CD4-positive, alpha-beta T cell treated with Interleukin-1 beta for 1 hour (primary cell): ENCODE measurements at places on chromosomes 1 and 21.

- DNase-seq: no peak
These were observed 932 bp downstream of the RPF1 start for GRCh38 chr1:84479998-84480397.

- DNase-seq: no peak
These were observed 119.6 kb downstream of the IER5 start for GRCh38 chr1:181208083-181208482.

DNA sequence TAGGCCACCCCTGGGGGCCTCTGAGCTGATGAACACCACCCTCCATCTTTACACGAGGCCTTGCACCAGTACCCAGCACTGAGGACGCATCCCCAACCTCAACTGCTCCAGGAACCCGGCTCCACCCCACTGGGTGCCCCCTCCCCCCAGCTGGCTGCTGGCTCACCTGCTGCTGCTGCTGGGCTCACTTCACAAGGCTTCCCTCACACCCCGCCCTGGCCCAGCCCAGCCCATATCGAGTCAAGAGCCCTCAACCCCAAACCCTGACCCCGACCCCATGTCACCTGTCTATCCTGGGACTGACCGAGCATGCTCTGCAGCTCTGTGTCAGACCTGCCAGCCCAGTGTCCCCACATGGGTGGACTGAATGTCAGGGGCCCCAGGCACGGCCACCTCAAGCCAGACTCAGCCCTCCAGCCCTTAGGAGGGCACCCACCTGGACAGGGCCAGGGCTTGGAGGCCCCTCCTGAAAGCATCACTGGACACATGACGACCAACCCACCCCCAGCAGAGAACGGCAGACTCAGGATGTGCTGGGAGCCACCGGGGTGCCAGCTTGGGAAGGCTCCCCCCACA lies 21.4 kb downstream of the WNT9A start:
- DNase-seq: no peak

GRCh38 chr1:192657760-192658159 lies 21.8 kb downstream of the RGS13 start:
- no peak for DNase-seq

DNA sequence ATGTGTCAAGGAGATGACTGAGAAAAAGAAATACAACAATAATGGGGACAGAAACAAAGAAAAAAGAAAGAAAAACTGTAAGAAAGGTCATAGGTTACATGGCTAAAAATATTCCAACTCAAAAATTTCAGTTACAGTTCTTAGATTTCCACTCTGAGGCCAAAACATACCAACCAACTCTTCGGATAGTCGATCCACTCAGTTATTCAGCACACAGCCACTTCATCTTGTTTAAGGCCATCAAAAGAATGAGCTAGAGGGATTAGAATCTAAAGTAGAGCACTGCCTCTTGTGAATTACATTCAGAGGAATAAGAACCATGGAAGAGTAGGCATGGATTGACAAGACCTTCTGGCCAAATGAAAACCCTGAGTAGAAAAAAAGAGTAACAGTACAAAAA lies 277.0 kb downstream of the MRPL39 start:
- DNase-seq: no peak

- no peak for DNase-seq
These were observed 297.7 kb downstream of the PTPRC start for GRCh38 chr1:198936371-198937083.

DNA sequence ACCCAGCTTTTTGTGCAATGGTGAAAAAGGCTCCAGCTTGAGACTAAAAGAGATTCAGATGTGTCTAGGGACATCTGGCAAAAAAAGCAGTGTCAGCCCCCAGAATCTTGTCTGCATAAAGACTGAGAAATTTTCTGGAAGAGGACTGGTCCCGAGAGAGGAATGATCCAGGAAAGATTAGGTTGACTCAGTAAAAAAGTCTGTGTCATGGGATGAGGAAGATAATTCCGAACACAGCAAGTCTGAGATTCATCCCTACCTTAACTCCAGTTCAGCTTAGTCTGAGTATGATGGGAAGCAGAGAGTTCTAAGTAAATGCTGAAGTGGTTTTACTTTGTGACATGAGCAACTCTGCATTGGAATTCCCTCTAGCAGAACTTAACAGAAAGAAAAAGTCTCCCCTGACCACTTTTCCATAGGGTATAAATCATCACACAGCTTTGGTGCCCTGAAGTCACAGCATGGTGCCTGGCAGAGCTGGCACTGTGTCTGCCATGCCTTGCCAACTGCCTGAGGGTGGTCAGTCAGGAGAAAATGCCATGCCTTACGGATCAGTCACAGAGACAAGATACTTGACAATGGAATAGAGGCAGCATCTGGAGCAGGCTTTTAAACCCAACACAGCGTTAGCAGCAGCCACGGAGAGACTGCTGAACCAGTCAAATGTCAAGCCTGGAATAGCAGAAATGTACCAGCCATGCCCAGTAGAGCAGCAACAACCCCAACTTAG lies 153.4 kb downstream of the ZC3H11B start:
- no peak for DNase-seq

GRCh38 chr1:916173-917075 lies 7.3 kb upstream of the SAMD11 start:
- no peak for DNase-seq

DNA sequence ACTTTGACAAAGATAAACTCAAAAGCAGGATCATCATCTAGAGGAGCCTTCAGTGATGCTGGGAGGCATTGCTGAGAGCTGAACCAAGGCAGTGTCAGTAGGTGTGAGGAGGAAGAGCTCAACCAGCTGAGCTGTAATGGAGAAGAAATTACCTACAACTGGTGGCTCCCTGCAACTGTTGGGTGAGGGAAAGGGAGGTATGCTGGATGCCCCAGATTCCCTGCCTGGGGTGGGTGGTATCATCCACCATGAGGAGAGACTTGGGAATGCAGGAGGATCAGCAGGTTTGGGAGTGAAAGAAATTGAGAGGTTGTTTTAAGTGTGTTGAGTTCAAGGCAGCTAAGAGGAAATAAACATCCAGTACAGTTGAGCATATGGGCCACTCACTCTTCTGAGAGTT lies 199.8 kb downstream of the DNM3 start:
- DNase-seq: no peak

- DNase-seq: no peak
These were observed 2.8 kb upstream of the H3-3A start for GRCh38 chr1:226059709-226060108.

GRCh38 chr1:15994590-15995351 lies 9.3 kb upstream of the SRARP start:
- DNase-seq: peak; percentile 46

GRCh38 chr1:215501496-215501895 lies 65.6 kb upstream of the KCTD3 start:
- DNase-seq: no peak

DNA sequence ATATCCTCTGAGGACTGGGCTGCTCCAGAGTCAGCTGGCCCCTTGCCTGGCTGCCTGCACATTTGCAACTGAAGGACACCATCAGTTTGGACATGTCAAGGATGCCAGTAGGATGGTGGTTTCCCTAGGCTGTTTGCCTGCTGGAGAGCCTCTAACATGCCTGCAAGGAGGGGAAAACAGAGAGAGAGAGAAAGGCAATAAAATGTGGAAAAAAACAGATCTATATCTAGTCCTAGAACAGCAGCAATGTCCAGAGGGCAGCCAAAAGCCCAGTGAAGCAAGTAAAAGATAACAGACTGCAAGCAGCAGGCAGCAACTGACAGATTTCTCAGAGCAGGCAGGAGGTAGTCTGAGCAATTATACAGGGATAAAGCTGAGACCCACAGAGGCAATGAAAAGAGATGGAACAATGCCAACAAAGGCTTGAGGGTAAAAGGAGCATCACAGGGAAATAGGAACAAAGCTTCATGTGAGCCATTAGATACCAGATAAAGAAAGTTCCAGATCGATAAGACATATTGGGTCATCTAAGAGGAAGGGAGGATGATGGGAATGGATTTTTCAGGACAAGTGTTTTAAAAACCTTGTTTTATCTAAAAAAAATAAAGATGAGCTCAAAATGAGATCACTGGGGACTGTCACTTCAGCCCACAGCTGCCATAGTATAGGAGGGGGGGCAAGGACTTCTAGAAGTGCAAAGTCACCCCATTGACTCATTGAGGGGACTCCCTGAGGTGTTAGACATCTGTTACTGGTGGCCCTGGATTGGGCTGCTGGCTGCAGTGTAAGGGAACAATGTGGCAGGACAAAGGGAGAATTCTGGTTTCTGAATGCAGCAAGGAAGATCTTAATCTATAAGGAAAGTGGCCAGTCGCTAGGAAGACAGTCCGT lies 38.6 kb upstream of the GADD45A start:
- DNase-seq: no peak

GRCh38 chr1:225481738-225482137 lies 53.9 kb upstream of the LBR start:
- DNase-seq: no peak

- DNase-seq: no peak
These were observed 44.9 kb downstream of the WDR64 start for GRCh38 chr1:241696815-241697639.

- no peak for DNase-seq
These were observed 89.3 kb downstream of the EPHB2 start for GRCh38 chr1:22799971-22800370.

GRCh38 chr1:43468414-43468813 lies 14.7 kb upstream of the HYI start:
- no peak for DNase-seq

DNA sequence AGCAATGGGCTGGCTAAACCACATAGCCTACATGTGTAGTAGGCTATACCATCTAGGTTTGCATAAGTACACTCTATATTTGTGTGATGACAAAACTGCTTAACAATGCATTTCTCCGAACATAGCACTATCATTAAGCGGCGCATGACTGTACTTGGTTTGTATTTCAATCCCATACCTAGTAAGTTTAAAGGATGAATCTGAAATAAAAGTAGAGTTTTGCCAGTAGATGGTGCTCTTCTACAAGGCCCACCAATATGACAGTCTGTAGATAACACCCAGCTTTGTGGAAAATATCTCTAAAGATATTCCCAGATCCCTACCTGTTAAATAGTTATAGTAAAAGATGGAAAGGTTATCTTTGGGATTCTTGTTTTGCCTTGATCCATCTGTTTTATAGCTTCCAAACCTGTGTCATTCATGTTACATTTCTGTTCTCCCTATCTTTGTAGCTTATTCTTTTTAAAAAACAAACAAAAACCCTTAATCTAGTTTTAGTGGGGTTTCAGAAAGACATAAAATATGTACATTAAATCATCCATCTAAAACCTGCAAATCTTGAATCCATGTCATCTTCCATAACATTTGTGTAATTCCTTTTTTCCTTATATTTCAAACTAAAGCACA lies 33.9 kb upstream of the ASPM start:
- no peak for DNase-seq

DNA sequence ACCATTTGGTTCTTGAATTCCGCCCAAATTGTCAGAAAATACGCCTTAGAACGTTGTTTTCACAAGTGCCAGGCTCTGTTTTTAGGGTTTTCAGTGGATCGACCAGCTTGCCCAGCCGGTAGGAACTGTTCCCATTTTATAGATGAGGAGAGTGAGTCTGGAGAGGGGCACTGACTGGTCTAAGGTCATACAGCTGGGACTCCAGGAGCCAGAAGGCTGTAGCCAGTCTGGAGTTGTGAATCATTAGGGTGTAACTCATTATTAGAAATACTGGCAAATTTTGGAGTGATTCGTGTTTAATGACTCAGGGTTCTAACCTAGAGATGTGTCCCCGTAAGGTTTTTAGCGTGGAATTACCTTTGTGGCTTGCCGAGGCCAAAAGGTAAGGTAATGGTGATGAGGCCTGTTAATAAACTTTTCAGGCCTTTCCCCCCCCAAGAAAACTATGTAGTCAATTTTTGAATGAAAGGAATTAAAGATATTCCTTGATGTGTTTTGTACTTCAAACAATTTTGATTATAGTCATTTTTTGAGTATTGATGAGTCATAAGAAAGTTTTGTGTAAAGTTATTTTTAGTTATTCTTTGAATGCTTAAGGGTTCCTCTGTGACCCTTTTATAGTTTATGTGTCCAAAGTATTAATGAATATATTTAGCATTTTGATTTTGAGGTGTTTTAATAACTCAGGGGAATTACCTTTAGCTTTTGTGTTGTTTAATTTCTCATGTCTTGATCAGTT lies 2.1 kb downstream of the DYRK1A start:
- DNase-seq: no peak
